Endodermal cell (in vitro differentiated cells): ENCODE measurements at places on chromosomes 3 and 15. TPM values are rescaled to one million over a fixed set of nuclear protein-coding genes. Genes with fewer than 3 reads are reported as not detected.
A peak's percentile ranks its signal among the peaks of the same experiment; 100 is the strongest.

DNA sequence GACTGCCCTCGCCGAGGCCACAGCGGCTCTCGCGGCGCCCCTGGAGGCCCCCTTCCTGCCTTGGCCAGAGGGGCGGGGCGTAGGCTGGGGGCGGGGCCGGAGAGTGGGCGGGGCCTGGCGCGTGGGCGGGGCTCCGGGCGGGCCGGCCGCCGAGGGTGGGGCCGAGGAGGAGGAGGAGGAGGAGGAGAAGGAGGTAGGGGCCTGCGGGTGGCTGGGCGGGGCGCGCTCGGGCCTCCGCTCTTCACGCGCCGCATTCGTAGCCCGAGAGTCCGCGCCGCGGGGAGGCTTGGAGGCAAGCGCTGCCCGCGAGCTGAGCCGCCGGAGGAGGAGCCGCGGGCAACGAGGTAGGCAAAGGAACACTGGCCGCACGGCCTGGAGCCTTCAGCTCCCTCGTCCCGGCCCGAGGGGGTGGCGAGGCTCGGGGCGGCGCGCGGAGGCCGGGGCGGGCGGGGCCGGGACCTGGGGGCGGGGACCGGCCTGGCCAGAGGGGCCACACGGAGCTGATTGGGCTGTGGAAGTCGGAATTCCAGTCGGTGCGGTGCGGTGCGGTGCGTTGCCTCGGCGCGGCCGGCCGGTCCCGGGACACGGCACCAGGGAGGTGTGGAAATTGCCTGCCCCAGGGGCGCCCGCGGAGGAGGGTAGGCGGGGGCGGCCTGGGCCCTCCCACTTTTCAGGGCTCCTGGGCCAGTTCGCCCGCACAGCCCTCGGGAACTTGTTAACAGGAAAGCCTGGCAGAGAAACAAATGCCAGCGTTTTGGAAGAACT is at the start of gene PPP2R3A:
TSS of gene PPP2R3A (plus strand) at position 223 of the 765 bp plus-strand sequence. CDS start 35,771 bp downstream, outside the sequence.
- DNase-seq = peak; percentile 99
- peak within 1 kb of the TSS; percentile 82 for H3K27ac ChIP-seq
- H3K36me3 ChIP-seq = no peaks in the 10 kb centered on the region
- H3K27me3 ChIP-seq = no peaks in the 10 kb centered on the region

- peaks cover 10% of the 10 kb centered on the region for H3K36me3 ChIP-seq
- H3K4me3 ChIP-seq = no peak overlapping the region
- H3K27ac ChIP-seq = no peak overlapping the region
- no peak for DNase-seq
These were observed 59.4 kb upstream of the IMPG2 start for GRCh38 chr3:101379658-101380376.

DNA sequence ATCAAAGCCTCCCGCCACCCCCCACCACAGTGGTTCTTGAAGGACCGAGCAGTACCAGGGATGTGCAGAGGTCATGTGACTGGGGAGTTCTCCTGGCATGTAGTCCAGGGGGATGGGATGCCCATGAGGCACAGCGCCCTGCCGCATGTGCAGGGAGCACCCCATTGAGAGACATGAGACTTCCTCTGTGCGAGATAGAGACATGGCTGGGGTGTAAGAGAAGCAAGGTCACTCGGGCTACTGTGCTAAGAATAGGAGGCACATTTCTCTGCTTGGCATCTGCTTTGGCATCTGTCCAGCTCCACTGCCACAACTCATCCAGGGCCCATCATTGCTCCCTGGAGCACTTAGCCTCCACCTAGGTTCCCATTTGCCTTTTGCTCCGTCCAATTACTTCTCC is 2.4 kb upstream of the CYP1A1 start:
- no peaks in the 10 kb centered on the region for H3K36me3 ChIP-seq
- no peak for DNase-seq
- no peak overlapping the region for H3K4me3 ChIP-seq
- peaks cover 43% of the 10 kb centered on the region for H3K27me3 ChIP-seq
- no peak overlapping the region for H3K27ac ChIP-seq
- H3K4me1 ChIP-seq = no peaks in the 10 kb centered on the region

GRCh38 chr15:77527164-77527778 is 105.4 kb downstream of the LINGO1 start:
- DNase-seq = peak; percentile 84
- peaks cover 39% of the 10 kb centered on the region for H3K4me1 ChIP-seq
- no peak overlapping the region for H3K4me3 ChIP-seq
- peaks cover 6% of the 10 kb centered on the region for H3K27me3 ChIP-seq
- peak overlapping the region; percentile 74 for H3K27ac ChIP-seq
- H3K36me3 ChIP-seq = no peaks in the 10 kb centered on the region

DNA sequence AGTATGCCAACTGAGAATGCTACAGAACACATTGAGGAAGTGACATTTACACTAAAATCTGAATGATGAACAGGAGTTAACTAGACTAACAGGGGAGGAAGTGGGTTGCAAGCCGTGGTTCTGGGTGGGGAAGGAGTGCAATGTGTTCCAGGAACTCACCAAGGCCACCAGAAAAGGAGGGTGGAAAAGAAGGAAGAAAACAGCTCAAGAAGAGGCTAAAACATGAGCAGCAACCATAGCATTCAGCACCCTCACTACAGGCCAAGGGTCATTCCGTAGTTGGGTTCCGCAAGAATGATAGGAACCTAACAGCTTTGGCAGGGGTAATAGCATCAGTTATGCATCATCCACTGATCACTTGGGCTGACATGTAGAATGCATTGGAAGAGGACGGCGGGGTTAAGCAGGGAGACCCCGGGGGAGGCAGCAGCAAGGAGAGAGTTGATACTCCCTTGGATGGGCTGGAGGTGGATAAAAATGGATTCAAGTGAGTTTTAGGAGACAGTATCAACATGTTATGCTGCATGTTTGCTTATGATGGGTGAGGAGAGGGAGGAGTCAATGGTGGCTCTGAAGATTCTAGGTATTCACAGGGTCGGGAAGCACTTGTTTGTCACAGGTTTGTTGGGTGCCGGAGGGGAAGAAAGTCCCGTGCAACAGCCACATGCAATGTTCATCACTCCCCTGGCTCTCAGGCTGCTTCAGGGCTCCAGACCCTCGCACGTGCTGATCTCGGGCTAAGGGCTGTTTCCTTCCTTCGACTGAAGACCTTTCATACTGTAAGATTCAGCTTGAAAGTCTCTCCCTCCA is 53.2 kb downstream of the LIPC start:
- no peaks in the 10 kb centered on the region for H3K4me1 ChIP-seq
- no peak overlapping the region for H3K27ac ChIP-seq
- no peaks in the 10 kb centered on the region for H3K36me3 ChIP-seq

The NR1I2 gene
- 0.12 to 0.32 TPM (median 0.20 TPM) in 3 replicates for total RNA-seq

DNA sequence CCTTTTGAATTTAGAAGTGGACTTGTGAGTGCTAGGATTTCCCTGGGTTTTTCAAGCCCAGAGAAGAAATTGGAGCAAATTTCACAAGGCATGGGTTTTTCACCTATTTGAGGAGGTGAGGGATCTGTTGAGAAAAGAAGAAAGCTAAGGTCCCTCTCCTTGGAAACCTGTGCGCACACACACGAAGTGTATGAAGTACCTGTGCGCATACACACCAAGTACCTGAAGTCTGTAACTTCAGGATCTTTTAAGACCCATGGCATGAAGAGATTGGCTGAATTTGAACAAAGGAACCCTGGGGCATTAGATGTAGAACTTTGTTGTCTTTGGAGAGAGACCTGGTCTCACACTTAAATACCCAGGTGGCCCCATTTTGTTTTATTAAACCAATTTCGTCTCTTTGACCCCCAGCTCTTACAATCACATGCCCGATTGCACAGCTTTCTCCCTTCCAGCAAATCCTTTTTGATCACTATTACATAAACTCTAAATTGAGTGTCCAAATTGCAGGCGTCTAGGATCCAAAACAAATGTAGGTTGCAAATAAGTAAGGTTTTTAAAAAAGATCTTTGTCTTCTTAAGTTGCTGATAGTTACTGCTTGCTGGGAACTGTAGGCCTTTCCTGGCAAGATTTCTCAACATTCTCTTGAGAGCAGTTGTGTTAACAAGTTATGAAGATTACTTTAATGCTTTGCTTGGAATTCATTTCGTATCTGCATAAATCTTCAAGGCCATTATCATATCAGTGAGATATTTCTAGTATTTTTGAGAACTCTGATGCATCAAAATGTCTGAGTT is 64.3 kb downstream of the CMTM8 start:
- H3K4me3 ChIP-seq = no peak overlapping the region
- DNase-seq = no peak
- no peaks in the 10 kb centered on the region for H3K4me1 ChIP-seq
- H3K27me3 ChIP-seq = no peaks in the 10 kb centered on the region
- H3K27ac ChIP-seq = no peak overlapping the region
- no peaks in the 10 kb centered on the region for H3K36me3 ChIP-seq

The ANKRD63 gene
- 0.41 TPM in 1 of 2 replicates, not detected in the other for total RNA-seq

DNA sequence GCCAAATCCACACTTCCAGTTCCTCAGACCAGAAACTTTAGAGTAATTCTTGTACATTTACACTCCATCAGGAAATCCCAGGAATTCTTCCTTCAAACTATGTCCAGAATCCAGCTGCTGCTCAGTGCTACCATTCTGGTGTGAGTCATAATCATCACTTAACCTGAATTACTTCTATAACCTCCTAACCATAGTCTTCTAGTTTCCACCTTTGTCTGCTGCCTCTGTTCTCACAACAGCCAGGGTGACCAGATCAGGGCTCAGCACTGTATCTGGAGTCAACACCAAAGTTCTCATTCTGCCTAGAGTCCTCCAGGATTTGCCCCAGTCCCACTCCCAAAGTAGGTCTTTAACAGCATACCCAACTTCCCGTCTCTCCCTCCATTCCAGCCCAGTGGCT is 3.4 kb downstream of the CLDND1 start:
- no peak overlapping the region for H3K27ac ChIP-seq
- H3K4me3 ChIP-seq = no peak overlapping the region
- DNase-seq = no peak
- no peaks in the 10 kb centered on the region for H3K4me1 ChIP-seq
- peaks cover 56% of the 10 kb centered on the region for H3K36me3 ChIP-seq

GRCh38 chr15:77869021-77869895 is 208.3 kb downstream of the TBC1D2B start:
- no peaks in the 10 kb centered on the region for H3K27me3 ChIP-seq
- H3K36me3 ChIP-seq = no peaks in the 10 kb centered on the region
- no peaks in the 10 kb centered on the region for H3K4me1 ChIP-seq
- no peak overlapping the region for H3K27ac ChIP-seq
- DNase-seq = no peak

The CILP gene
- not detected in 2 replicates for total RNA-seq

- no peak overlapping the region for H3K27ac ChIP-seq
- H3K4me1 ChIP-seq = no peaks in the 10 kb centered on the region
- no peaks in the 10 kb centered on the region for H3K36me3 ChIP-seq
- DNase-seq = no peak
- no peak overlapping the region for H3K4me3 ChIP-seq
- peaks cover 100% of the 10 kb centered on the region for H3K27me3 ChIP-seq
These were observed 18.7 kb downstream of the NR2F2 start for GRCh38 chr15:96349034-96349856.

GRCh38 chr3:50320853-50321335 is 1.7 kb downstream of the HYAL2 start:
- peak; percentile 90 for DNase-seq
- H3K4me1 ChIP-seq = peaks cover 23% of the 10 kb centered on the region
- no peaks in the 10 kb centered on the region for H3K27me3 ChIP-seq
- H3K27ac ChIP-seq = peak overlapping the region; percentile 100

DNA sequence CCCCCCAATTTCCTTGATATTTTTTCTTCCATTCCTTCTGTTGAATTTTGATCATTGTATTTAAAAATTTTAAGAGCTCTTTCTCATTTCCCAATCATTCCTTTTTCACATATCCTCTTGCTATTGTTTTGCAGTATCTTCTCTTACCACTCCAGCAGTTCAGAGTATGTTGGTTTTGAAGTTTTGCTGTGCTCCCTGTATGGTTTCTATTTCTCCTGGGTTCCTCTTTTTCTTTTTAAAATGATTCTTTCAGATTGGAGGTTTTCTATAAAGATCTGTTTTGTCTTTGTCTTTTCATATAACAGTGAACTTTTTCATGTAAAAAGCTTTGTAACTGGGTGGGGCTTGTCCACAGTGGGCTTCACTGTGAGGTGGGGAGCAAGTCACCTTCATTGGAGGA is 12.8 kb downstream of the USP3 start:
- no peak for DNase-seq
- H3K36me3 ChIP-seq = no peaks in the 10 kb centered on the region
- H3K4me3 ChIP-seq = no peak overlapping the region
- no peaks in the 10 kb centered on the region for H3K27me3 ChIP-seq
- no peak overlapping the region for H3K27ac ChIP-seq

GRCh38 chr3:184237211-184237610 is 7.8 kb downstream of the VWA5B2 start:
- DNase-seq = no peak
- peaks cover 1% of the 10 kb centered on the region for H3K36me3 ChIP-seq
- no peak overlapping the region for H3K27ac ChIP-seq

- H3K27ac ChIP-seq = no peak overlapping the region
- H3K4me1 ChIP-seq = no peaks in the 10 kb centered on the region
- no peaks in the 10 kb centered on the region for H3K27me3 ChIP-seq
- H3K36me3 ChIP-seq = no peaks in the 10 kb centered on the region
- no peak overlapping the region for H3K4me3 ChIP-seq
These were observed 58.2 kb downstream of the CHDH start for GRCh38 chr3:53788038-53788437.

The C3orf52 gene
- total RNA-seq = 5.2 TPM in 2 replicates

- no peaks in the 10 kb centered on the region for H3K36me3 ChIP-seq
- no peak overlapping the region for H3K4me3 ChIP-seq
- no peak for DNase-seq
- no peak overlapping the region for H3K27ac ChIP-seq
- H3K27me3 ChIP-seq = peaks cover 28% of the 10 kb centered on the region
These were observed 63.6 kb downstream of the CYP11A1 start for GRCh38 chr15:74303741-74304309.

GRCh38 chr3:45946307-45946706 is 3.0 kb downstream of the CXCR6 start:
- no peak for DNase-seq
- no peak overlapping the region for H3K27ac ChIP-seq
- no peaks in the 10 kb centered on the region for H3K4me1 ChIP-seq
- H3K27me3 ChIP-seq = no peaks in the 10 kb centered on the region
- H3K4me3 ChIP-seq = no peak overlapping the region

- no peaks in the 10 kb centered on the region for H3K36me3 ChIP-seq
- H3K4me3 ChIP-seq = no peak overlapping the region
- DNase-seq = no peak
- no peak overlapping the region for H3K27ac ChIP-seq
These were observed 292.3 kb downstream of the TLE3 start for GRCh38 chr15:69805248-69805953.

GRCh38 chr3:31800436-31800835 is 180.6 kb downstream of the OSBPL10 start:
- H3K36me3 ChIP-seq = no peaks in the 10 kb centered on the region
- H3K4me3 ChIP-seq = no peak overlapping the region
- no peaks in the 10 kb centered on the region for H3K27me3 ChIP-seq
- no peak overlapping the region for H3K27ac ChIP-seq
- H3K4me1 ChIP-seq = no peaks in the 10 kb centered on the region

GRCh38 chr3:26104851-26105251 is 315.0 kb downstream of the OXSM start:
- H3K27ac ChIP-seq = peak overlapping the region; percentile 47
- H3K4me3 ChIP-seq = no peak overlapping the region
- no peaks in the 10 kb centered on the region for H3K36me3 ChIP-seq
- H3K4me1 ChIP-seq = no peaks in the 10 kb centered on the region
- DNase-seq = no peak

The LRRC2 gene
- 10.2 and 10.4 TPM in 2 replicates for total RNA-seq
